Stimulated activated CD4-positive, alpha-beta T cell treated with anti-CD3 and anti-CD28 coated beads, Interleukin-12 subunit alpha, Interleukin-12 subunit beta, amount 100 ng/mL, for 24 hours (primary cell): ENCODE measurements at places on chromosomes 3 and 15.

DNA sequence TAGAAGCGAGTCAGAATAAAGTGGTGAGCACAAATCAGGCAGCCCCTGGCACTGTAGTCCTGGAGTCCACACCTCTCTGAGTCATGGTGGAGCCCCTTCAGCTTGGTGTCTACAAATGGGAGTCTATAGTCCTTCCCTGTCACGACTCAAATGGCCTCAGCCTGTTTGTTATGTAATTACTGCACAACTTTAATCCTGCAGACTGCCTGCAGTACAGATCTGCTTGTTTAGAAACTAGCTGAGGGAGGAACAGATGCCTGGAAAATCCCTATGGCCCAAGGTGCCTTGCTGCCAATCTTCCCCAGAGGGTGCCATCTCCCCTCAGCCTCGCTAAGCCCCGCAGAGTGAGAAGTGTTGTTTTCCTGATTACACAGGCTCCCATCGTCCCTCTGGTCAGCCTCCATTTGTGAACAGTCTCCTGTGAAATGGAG lies 3.9 kb upstream of the CXCR6 start:
- DNase-seq = no peak

DNA sequence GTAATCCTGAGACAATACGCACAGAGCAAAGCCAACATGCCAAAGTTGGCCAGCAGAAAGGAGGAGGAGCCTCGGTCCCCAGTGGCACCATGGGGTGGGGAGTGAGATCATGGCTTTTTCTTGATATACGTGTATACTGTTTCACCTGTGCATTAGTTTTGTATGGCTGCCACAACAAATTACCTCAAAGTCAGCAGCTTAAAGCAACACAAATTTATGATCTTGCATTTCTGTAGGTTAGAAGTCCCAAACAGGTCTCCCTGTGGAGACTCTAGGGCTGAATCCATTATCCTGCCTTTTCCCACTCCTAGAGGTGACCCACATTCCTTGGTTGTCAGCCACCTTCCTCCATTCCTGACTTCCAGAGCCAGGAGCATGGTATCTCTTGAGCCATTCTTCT lies 176.9 kb upstream of the NSMCE3 start:
- no peak for DNase-seq

- DNase-seq = no peak
Measured at GRCh38 chr15:91603384-91604080, 250.0 kb upstream of the SLCO3A1 start.

GRCh38 chr15:67882487-67883233 lies 42.8 kb upstream of the RNU6-1 start:
- no peak for DNase-seq

DNA sequence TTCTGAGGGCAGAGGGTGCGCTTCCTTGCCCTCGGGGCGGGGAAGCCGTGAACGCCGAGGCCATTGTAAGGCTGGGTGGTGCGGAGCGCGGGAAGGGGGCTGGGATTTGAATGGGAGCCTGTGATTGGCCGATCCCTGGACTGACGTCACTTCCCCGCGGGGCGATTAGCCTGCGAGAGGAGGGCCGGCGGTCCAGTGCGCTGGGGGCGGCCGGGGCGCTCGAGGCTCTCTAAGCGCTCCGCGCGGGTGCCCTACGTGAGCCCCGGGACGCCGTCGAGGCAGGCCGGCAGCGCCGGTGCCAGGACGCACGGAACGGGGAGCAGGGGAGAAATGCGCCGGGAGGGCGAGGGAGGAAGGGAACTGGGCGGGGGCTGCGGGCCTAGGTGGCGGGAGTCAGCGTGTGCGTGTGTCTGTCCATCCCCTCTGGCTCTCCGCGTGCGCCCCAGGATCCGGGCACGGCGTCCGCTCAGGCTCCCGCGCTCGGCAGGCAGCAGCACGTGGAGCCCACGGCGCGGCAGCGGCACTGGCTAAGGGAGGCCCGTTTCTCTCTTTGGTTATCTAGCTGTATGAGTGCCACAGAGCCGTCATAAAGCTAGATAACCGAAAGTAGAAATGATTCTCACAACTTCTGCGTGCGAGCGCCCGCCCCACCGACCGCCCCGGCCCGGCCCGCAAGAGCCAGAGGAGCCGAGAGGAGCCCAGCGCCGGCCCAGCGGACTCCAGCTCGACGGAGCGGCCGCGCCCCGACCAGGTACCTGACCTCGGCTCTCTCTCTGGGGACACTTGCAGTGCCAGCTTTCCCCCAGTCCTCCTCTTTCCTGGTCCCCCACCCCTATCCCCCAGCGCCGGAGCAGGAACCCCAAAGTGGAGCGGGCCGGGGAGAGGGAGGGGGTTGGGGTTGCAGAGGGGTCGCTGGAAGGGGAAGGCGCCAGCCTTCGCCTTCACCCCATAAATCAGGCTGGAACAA lies 33.1 kb upstream of the POLG start:
- DNase-seq = no peak

- no peak for DNase-seq
Measured at GRCh38 chr3:184409331-184409926, 29.6 kb downstream of the CHRD start.

DNA sequence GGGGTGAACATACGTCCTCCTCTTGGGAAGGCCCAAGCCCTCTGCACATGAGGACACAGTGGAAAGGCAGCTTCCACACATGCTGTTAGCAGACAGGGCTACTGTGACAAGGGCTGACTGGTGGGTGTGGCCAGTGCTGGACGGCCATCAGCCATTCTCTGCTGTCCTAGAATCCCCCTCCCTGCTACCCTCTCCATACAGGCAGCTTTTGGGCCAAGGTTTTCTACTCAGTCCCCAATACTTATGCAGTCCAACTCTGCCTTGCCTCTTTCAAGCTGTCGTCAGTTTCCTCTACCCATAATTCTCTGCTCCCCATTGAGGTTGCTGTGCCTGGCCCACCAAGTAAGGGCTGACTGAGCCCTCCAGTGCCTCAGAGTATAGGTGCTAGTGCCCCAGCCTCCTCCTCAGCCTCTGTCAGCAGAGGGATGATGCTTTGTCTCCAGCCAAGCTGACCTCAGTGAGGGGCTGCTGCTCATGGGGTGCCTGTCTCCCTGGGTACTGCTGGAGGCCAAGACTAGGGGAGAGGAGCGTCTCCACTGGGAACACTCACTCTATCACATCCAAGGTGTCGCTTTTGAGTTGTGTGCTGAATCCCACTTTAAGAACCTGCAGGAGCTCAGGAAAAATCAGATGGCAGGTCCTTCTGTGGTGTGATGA lies 2.8 kb downstream of the LOXL1 start:
- no peak for DNase-seq

- no peak for DNase-seq
Measured at GRCh38 chr3:114318295-114318694, 24.5 kb downstream of the TIGIT start.

- no peak for DNase-seq
Measured at GRCh38 chr3:170513642-170514041, 72.2 kb downstream of the SLC7A14 start.

- DNase-seq = no peak
Measured at GRCh38 chr3:190566043-190566933, 52.4 kb downstream of the IL1RAP start.

DNA sequence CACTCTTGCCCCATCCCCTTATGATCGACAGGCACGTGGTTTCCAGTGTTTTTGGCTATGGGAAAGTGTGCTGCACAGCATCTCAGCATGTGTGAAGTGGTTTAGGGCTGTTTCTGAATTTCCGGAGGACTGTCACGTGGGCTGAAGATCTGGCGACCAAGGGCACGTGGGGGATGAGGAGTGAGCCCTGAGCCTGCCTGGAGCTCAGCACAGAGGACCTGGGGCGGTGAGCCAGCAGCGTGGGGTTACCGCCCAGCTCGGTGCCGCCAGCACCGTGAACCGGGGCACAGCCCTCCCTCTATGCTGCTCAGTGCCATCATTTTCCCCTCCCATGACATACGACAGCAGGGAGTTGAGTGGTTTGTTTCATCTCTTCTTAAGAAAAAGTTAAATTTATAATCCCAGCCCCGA lies 150.2 kb downstream of the DNAJB8 start:
- peak; percentile 10 for DNase-seq

DNA sequence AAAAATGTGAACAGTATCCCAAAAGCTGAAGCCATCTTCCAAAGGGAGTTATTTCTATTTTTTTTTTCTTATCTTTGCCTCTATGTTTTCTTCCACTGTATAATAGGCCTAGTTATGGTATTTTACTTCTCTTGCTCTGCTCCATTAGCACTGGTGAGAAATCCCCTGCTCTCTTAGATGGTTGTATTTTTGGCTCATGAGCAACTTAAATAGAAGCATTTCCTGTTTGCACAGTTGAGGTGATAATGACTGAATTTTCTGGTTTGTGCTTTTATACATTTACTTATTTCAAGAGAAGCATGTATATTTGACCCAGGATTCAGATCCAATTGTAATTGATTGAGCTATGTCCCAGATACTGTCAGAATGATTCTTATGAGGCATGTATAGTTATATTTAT lies 61.6 kb upstream of the CD200R1L start:
- no peak for DNase-seq

DNA sequence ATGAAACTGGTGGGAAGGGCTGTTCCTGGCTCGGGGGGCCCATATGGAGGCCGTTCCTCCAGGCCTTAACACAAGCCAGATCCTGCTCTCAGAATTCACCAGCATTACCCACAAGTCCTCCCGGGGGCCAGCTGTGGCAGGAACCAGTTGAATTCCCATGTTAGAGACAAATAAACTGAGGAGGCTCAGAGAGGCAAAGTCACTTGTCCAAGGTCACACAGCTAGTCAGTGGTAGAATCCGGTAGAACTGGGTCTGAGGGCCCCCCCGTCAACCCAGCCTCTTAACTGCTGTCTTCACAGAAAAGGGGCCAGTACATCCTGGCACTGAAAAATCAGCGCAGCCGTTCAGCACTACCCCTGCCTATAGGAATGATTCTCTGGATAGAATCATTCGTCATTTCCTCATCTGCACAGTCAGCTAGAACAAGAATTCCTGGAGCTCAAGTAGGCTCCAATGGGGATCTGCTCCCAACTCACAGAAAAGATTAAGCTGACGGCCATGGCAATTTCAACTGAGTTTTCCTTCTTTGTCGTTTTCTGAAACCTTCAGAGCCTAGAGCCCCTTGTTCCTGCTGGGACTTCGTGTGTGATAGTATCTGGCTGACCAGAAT lies 12.2 kb upstream of the TSEN2 start:
- no peak for DNase-seq

- no peak for DNase-seq
Measured at GRCh38 chr3:171230865-171231264, 204.3 kb upstream of the SLC2A2 start.

DNA sequence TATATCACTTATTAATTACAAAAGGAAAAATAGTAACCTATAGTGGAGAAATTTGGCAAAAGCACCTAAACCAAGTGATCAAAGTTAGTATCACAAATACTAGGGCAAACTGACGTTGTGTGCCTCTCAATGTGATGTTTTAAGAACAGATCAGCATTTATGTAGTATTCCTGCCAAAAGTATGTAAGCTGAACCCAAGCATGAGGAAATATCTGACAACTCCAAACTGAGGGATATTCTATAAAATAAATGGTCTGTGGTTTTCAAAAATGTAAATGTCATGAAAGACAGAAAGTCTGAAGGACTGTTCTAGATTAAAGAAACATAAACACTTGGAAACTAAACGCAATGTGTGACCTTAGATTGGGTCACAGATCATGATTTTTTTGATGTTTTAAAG lies 34.3 kb upstream of the PIK3CA start:
- no peak for DNase-seq

GRCh38 chr3:15295506-15295905 lies 36.9 kb downstream of the SH3BP5 start:
- no peak for DNase-seq

DNA sequence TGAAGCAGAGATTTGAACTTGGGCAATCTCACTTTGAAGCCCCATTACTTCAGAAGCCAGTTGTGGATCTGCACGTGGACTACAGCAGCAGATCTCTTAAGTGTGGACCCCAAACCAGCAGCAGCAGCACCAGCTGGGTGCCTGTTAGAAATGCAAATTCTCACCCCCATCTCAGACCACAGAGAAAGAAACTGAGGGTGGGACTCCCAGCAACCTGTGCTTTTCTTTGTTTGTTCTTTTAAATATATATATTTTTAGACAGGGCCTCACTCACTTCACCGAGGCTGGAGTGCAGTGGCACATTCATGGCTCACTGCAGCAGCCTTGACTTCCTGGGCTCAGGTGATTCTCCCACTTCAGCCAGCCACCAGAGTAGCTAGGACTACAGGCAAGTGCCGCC lies 53.2 kb downstream of the SLTM start:
- DNase-seq = no peak

GRCh38 chr3:148992027-148992634 lies 791 bp downstream of the GYG1 start:
- peak; percentile 19 for DNase-seq

- no peak for DNase-seq
Measured at GRCh38 chr3:153551536-153552285, 389.7 kb downstream of the RAP2B start.
